ENCODE measurements at places on chromosomes 12 and 14.
A peak's percentile ranks its signal among the peaks of the same experiment; 100 is the strongest.

DNA sequence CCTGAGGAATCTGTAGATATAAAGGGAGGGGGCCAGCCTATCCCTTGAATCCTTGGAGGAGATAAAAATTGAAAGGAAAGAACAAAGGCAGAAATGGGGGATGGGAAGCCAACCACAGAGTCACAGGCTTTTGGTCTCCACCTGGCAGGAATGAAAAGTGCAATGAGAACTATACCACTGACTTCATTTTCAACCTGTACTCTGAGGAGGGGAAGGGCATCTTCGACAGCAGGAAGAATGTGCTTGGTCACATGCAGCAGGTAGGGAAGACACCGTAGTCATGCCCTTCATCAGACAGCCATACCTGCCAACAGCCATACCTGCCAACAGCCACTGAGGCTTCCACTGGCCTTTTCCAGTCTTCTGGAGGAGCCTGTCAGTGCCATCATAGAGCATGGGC, 13.4 kb downstream of the ASB8 start:
- peak; percentile 83 for DNase-seq

- DNase-seq = no peak
These were observed 185.7 kb downstream of the PRKD1 start for GRCh38 chr14:29741909-29742401.

- no peak for DNase-seq
These were observed 49.0 kb downstream of the TBC1D15 start for GRCh38 chr12:71888521-71888920.

DNA sequence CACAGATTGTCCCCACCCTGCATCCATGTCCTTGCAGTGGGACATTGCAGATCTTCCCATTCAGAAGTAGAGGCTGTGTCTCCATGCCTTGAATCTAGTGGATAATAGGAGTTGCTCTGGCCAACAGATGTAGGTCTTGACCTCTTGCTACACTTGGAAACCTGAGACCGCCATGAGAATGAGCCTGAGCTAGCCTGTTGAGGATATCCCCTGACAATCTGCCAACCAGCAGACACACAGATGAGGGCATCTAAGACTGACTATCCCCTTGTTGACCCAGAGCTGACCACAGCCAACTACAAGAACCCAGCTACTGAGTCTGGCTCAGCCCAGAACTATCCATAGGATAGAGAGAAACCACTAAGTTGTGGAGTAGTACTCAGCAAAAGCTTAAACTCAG, 161.1 kb upstream of the NOS1 start:
- DNase-seq = no peak

DNA sequence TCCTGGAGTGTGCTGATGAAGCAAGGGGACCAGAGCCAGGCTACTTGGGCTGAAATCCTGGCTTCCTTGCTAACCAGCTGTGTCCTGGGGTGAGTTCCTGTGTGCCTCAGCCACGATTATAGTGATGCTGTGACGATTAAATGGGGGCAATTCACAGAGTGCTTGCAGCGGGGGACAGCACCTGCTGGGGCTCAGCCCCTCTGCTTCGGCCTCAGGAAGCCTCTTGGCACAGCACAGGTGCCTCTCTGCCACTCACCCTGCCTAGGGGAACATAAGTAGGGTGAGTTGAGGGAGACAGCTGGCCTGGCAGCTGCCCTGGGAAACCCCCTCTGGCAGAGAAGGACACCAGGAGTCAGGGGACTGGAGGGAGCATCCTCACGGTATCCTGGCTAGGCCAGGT, 9.4 kb downstream of the KRT80 start:
- DNase-seq = no peak

DNA sequence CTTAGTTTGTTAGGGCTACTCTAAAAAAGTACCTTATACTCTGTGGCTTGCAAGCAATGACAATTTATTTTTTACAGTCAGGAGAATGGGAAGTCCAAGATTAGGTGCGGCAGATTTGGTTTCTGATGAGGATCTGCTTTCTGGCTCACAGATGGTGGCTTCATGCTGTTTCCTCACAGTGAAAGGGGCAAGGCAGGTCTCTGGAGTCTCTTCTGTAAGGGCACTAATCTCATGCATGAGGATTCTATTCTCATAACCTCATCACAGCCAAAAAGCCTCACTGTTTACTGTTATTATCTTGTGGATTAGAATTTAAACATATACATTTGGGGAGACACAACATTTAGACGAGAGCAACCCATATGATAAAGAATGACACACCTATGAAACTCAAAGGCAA, 1957.4 kb upstream of the SEL1L start:
- DNase-seq = peak; percentile 51

GRCh38 chr12:56725723-56726102, 614 bp upstream of the NACA start:
- no peak for DNase-seq

DNA sequence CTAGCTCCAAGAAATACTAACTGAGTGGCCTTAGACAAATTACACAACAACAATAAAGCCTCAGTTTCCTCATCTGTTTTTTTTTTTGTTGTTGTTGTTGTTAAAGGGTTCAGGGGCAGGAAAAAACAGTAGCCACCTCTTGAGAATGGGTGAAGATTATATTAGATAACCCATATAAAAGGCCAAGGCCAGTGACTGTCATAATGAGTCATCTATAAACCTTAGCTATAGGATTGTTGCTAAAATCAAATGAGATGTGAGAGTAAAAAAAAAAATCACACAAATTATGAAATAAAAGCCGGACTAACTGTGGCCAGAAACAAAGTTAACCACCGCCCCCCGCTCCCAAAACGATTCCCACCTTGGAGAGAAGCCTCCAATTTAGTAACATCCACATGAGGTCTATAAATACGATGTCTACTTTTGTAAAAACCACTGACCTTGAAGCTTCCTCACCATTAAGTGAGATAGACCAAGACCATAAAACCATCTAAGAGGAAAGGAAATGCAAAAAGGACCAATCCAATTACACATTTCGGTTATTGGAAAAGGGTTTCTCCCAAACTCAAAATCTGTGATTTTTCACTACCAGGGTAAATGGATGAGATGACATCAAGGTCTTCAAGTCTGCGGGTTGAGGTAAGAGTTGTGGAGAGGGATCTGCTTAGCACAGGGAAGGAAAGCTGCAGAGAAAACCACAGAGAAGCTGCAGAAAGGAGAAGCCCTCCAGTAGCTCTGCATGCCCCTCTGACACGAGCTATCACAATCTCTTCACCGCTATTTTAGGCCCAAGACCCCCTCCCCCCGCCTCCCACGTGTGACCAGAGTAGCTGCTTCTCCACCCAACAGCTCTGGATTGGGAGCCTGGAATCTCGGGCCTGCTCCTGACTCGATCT, 1.0 kb downstream of the NAA25 start:
- peak; percentile 79 for DNase-seq

GRCh38 chr12:50016501-50017475, 8.5 kb downstream of the RACGAP1 start:
- no peak for DNase-seq

DNA sequence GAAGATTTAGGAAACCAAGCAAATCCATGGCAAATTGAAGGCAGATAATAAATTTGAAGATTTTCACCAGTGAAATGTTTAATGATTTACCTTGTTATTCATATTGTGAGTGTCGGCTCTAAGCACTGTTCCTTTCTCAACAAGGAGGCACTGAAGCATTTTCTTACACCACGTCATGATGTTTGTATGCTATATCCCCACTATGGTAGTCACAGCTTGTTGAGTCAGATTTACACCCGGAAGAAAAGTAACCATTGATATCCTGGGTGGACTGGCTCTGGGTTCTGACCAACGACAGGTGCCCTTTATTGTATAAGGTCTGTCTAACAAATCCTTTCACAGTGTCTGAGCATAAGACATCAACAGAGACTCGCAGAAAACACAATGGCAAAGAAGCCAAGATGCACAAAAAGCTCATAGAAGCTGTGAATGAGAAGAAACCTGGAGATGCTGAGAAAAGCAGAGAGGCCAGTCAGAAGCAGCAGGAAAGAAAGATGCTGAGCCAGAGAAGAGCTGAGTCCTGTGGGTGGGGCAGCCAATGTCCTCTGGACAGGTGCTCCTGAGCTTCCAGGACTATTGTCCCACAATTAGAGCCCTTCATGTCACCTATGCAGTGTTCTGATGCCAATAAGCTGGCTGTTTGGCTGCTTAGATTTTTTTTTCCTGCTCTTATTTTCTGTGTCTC, 49.7 kb upstream of the ARHGAP5 start:
- no peak for DNase-seq

DNA sequence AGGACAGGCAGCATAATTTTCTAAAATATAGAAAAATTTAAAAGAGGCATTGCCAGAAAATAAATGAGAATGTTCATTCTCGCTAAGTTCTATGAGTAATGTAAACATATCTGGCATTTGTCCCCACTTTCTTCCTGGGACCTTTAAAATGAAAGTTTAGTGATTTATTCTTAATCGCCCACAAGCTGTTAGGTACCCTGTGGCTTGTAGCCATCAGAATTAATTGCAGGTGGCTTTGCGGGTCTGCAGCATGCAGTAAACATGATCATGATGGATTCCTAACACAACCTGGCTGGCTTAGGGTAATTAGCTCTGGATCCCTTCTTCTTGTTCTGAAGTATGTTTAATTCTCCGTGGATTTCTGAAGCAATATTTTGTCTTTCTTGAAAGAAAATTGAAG, 103.5 kb upstream of the FRMD6 start:
- no peak for DNase-seq

GRCh38 chr12:5626151-5626550, 194.2 kb downstream of the NTF3 start:
- DNase-seq = no peak

DNA sequence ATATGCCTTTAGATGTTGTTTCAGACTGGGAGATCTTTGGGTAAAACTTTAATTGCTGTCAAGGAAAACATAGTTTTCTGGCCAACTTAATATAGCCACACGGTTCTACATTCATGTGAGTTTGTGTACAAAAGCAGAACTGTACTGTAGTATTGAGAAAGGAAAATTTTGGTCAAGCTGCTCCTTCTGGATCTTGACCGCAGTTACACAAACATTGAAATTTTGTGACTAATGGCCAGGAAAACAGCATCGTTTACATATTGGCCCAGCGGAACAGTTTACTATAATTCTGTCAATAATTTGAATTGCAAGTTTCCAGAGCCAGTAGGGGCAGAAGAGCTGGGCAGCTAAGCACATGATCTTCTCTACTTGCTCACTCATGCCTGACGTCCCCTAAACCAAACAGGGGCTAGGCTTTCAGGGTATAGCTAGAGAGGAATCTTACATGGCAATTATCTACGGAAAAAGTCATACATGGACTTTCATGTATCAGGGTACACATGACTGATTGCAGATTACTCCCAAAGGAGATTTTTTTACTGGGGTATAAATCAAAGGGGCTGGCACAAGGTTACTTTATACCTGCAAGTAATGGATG, 11.4 kb upstream of the ART4 start:
- DNase-seq = no peak

GRCh38 chr14:95065411-95065810, 91.9 kb downstream of the DICER1 start:
- DNase-seq = peak; percentile 47

GRCh38 chr12:116050275-116050674, 227.2 kb downstream of the MED13L start:
- DNase-seq = no peak

DNA sequence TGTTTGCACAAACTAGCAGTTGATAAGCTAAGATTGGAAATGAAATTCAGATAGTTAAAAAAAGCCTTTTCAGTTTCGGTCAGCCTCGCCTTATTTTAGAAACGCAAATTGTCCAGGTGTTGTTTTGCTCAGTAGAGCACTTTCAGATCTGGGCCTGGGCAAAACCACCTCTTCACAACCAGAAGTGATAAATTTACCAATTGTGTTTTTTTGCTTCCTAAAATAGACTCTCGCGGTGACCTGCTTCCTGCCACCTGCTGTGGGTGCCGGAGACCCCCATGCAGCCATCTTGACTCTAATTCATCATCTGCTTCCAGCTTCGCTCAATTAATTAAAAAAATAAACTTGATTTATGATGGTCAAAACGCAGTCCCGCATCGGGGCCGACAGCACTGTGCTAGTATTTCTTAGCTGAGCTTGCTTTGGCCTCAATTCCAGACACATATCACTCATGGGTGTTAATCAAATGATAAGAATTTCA, 335.6 kb downstream of the TMEM121 start:
- DNase-seq = no peak

- peak; percentile 85 for DNase-seq
These were observed 22.5 kb downstream of the MAP3K12 start for GRCh38 chr12:53476769-53477209.

DNA sequence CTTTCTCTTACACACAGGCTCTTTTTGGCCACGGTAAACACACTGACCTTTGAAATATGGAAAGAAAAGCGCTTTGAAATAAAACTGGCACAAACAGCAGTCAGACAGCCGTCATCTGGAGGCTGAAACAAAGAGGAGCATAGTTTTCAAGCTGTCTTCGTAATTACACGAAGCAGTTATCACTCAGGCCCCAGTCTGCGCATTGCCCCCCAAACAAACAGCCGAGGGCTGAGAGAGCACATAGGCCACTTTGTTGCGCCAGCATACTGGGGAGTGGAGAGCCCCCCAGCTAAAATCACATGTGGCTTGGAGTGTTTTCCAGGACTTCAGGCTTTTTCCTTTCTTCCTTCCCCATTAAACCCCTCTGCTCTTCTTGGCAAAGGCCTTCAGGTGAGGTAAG, 142.9 kb upstream of the BTG1 start:
- DNase-seq = no peak

- no peak for DNase-seq
These were observed 546.2 kb upstream of the FOXG1 start for GRCh38 chr14:28220391-28220790.

- DNase-seq = no peak
These were observed 27.2 kb downstream of the SLC15A4 start for GRCh38 chr12:128796439-128797118.

- DNase-seq = no peak
These were observed 236.7 kb downstream of the CACNA1C start for GRCh38 chr12:2289525-2289924.

- DNase-seq = peak; percentile 13
These were observed 22.4 kb upstream of the GPR33 start for GRCh38 chr14:31510222-31510621.

- DNase-seq = no peak
These were observed 18.0 kb downstream of the MFAP5 start for GRCh38 chr12:8644345-8645248.

DNA sequence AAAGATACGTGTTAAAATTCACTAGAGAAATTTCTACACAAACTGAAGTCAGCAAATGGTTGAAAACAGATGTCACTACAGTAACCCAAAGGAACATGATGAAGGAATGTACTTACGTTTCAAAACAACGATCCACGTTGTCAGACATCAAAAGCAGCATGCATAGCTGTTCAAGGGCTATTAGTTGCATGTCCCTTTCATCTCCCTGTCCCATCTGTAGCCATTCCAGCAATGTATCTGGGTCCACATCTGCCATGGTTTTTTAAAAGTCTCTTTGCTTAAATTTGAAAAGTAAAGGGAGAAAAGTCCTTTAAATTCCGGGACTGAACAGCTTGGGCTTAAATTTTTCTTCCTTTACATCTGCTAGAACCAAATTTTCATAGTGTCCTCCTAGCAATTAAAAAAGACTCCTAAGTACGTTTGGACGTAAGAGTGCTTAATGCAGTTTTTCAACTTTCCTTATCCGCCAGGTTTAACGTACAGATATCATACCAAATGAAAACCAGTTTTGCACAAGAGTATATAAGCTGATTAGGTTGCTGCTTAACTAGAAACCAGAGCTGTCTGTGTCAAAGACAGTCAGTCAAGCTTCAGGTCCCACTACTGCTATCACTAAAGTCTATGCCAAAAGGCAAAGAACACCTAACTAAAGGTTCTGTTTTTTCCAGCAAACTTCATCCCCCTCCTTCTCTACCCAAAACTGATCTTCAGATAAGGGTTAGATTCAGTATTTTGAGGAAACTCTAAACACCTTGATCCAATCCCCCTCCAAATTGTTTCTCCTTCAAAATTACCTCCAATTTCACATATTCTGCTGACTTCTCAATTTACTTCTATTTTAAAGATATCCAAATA, 1.7 kb downstream of the HECTD1 start:
- DNase-seq = peak; percentile 20

All from mesendoderm (in vitro differentiated cells).